CD4-positive, alpha-beta T cell treated with Interferon alpha-2 for 1 hour (primary cell): ENCODE measurements at places on chromosomes 2 and 18.
A peak's percentile ranks its signal among the peaks of the same experiment; 100 is the strongest.

GRCh38 chr18:2442006-2442405 is 129.3 kb downstream of the METTL4 start:
- no peak for DNase-seq

DNA sequence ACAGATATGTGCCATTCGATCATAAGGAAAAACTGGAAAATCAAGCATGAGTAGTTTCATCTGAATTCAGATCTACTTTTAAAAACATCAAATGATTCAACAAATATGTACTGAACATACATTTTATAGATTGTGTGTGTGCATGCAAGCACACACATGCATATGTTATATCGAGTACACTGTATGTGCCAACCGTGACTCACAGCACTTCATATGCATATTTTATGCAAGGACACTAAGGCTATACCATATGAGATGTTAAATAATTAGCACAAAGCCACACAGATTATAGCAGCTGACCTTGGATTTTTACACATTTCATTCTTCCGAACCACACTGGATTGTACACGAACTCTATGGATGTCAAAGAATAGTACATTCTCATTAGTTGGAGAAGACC is 161.2 kb downstream of the DNAH7 start:
- DNase-seq: no peak

DNA sequence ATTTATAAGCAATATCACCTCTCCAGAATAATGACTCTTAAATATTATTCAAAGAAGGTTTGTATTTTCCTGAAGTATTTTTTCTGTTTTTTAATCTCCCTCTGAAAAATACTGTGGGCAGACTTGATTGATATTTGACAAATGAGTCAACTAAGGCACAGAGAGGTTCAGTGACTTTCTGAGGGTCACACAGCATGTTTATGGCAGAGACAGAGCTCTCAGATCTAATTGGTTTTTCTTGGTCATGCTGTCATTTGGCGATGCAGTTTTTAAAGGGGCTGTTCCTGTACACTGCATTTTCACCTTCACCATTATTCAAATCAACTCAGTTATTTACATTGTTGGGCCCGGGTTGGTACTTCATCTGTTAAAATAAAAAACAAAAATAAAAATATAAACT is 264.3 kb downstream of the LRRTM1 start:
- DNase-seq: no peak

GRCh38 chr18:7954238-7954637 is 387.1 kb downstream of the PTPRM start:
- DNase-seq: no peak

GRCh38 chr18:10261344-10262276 is 192.8 kb upstream of the APCDD1 start:
- no peak for DNase-seq

GRCh38 chr2:8409461-8410260 is 272.2 kb upstream of the ID2 start:
- no peak for DNase-seq

DNA sequence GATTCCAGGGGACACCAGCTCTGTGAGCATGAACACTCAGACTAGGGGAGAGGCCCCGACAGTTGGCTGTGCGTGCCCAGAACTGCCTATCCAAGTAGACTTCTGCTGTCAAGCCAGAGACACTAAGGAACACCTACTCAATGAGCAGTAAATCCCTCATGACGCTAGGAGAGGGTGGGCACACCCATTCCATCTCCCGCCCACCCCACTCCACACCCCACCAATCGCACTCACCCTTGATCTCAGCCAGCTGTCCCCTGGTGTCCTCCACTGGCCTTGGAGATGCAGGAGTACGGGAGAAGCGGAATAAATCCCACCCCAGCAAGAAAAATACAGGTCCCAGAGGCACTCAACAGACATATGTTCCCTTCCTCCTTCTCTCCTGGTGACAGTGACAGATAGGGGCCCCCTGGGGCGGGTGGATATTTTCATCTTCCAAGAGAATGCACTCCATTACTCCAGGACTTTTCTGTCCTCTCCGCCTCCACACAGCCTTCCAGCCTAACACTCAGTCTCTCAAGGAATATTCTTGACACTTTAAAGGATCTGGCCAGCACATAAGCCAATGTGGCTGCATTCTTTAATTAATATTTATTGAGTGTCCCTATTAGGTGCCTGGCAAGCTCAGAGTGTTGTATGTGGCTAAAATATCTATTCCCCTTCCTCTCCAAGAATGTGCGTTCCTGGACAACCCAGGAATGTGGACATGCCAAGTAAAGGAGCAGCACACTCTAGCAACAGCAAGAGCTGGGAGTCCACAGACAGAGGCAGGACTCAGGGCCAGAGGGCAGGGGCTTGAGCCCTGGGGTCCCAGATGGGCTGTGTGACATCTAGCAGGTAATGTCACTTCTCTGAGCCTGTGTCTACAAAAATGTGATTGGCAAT is 13.1 kb upstream of the SMAD7 start:
- DNase-seq: no peak

DNA sequence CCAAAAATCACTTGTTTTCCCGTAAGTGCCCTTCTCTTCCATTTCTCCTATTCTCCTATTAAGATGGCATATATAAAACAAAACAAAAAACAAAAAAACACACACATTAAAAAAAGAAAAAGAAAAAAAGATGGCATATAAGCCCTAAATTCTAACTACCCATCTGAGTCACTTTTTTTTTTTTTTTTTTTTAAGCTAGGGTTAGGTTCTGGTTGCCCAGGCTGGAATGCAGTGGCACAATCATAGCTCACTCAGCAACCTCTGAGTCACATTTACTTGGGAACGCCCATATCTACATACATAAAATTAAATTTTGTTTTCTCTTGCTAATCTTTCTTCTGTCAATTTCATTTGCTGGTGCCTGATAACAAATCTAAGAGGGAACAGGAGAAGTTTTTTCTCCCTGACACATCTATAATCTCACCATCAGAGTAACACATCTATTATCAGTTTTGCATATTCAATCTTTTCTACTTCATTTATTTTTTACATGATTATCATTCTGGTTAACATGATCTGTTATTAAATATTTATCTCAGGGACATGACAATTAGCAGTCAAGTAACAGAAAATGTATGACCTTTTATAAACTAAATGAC is 52.1 kb downstream of the EEF1B2 start:
- DNase-seq: no peak

GRCh38 chr2:39156107-39156506 is 35.3 kb upstream of the SOS1 start:
- DNase-seq: no peak

DNA sequence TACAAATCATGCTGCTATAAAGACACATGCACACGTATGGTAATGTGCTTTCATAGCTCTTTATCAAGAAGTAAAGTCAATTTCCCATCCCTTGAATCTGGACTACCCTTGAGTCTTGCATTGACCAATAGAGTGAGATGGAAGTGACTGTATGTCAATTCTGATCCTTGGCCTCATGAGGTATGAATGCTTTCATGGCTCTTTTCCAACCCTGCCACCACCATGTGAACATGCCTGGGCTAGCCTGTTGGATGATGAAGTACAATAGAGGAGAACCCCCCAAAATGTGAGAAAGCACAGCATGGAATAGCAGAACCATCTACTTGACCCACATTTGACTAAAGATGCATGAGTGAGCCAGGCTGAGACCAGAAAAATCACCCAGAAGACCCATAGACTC is 237.0 kb downstream of the NYAP2 start:
- DNase-seq: no peak

DNA sequence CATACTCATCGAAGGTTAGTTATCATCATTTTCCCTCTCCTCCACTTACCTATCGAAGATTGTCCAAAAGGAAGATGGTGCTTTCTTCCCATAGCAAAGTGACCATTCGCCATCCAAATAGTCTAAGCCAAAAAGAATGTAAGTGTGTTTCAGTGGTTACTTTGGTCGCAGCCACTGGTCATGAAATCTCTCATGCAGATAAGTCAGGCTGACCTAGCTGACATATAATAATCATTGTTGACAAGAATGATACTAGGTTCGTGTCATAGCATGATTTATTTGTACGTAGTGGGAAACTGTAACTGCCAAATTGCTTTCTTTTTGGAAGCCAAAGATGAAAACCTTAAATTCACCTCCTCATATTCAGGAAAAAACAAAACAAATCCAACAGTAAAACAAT is 89.6 kb upstream of the PMAIP1 start:
- no peak for DNase-seq

- no peak for DNase-seq
These were observed 86.4 kb upstream of the MCFD2 start for GRCh38 chr2:47002031-47002430.

- no peak for DNase-seq
These were observed 143.1 kb upstream of the ZNF236 start for GRCh38 chr18:76679259-76679658.

GRCh38 chr2:200319548-200320337 is 13.2 kb downstream of the SPATS2L start:
- no peak for DNase-seq

- no peak for DNase-seq
These were observed 2.0 kb upstream of the CHRND start for GRCh38 chr2:232523682-232524597.

- no peak for DNase-seq
These were observed 59.4 kb downstream of the SNORC start for GRCh38 chr2:232929303-232930058.

- DNase-seq: no peak
These were observed 515.0 kb downstream of the TMEM182 start for GRCh38 chr2:103276869-103277268.

DNA sequence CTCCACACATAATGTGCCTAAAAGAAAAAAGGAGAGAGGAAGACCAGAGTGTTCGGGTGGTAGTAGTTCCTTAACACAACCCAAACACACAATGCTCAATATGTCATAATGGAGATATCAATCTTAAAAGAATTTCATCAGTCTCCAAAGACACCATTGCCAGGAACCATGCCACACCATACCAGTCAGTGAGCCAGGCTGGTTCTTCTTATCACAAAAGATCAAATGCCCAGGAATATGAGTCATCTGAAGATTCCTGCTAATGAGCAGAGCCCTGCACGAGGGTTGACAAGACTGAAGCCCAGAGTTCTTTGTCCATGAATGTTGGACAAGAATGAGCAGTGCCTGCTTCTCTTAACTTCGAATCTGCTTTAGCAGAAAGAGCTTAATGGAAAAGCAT is 262.3 kb downstream of the ZNF516 start:
- no peak for DNase-seq

DNA sequence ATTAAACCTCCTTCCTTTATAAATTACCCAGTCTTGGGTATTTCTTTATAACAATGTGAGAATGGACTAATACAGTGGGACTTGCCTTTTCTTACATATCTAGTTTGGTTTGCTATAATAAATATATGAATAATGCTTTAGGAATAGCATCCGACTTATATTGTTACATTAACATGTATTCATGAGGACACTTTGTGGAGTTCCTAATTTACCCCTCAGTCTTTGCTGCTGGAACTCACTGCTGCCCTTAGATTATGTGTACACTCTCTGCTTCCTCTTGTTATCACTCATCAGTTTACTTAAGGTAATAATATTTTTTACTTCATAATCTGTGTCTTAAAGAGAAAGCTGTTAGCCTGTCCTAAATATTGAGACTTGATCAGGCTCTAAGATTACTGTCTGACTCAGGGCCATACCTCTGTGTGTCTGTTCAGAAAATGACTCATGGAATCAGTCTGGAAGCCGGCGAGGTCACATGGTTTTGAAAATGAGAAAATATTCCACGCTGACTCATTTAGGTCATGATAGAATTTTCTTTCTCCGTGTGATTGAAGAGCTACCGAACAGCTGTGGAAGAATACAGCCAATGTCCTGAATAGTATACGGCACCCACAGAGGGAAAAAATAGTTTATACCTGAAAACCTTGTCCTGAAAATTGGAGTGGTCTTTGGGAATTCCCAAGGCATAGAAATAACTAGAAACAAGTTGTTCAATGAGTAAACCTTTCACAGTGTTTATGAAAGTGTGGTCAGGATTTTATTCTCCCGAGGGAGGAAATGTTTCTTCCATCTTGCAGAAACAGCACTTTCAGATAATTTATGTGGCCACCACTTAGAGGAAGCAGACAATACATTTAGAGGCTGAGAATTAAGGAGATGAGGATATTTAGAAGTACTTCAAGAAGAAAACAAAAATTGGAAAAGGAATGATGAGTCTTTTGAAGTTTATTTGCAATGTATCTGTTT is 156.4 kb downstream of the DSEL start:
- no peak for DNase-seq

DNA sequence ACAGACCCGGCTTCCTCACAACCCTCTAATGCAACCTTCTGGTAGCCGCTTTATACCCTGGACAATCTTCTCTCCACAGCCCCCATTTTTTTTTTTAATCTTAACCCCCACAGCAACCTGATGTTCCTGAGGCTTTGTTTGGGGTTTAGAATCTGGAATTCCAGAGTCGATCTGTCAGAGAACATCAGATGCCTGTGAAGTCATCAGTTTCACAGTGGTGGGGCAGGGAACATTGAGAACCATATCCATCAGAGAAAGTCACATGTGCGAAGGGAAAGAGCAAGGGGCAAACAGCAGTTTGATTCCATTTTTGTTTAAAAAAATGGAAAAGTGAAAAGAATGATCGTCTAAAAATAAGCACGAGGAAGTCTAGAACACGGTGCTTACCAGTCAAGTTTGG is 20.6 kb downstream of the NPAS2 start:
- no peak for DNase-seq

GRCh38 chr2:12507295-12507694 is 209.4 kb upstream of the TRIB2 start:
- peak; percentile 59 for DNase-seq

GRCh38 chr18:57002627-57003026 is 144.3 kb upstream of the BOD1L2 start:
- DNase-seq: no peak

GRCh38 chr2:215738351-215738750 is 275.0 kb downstream of the MREG start:
- DNase-seq: no peak

- no peak for DNase-seq
These were observed 50.4 kb downstream of the SPATS2L start for GRCh38 chr2:200356857-200357384.

- no peak for DNase-seq
These were observed 1.0 kb downstream of the FAM136A start for GRCh38 chr2:70300771-70301343.

- DNase-seq: no peak
These were observed 116.2 kb downstream of the GATA6 start for GRCh38 chr18:22285361-22286140.

DNA sequence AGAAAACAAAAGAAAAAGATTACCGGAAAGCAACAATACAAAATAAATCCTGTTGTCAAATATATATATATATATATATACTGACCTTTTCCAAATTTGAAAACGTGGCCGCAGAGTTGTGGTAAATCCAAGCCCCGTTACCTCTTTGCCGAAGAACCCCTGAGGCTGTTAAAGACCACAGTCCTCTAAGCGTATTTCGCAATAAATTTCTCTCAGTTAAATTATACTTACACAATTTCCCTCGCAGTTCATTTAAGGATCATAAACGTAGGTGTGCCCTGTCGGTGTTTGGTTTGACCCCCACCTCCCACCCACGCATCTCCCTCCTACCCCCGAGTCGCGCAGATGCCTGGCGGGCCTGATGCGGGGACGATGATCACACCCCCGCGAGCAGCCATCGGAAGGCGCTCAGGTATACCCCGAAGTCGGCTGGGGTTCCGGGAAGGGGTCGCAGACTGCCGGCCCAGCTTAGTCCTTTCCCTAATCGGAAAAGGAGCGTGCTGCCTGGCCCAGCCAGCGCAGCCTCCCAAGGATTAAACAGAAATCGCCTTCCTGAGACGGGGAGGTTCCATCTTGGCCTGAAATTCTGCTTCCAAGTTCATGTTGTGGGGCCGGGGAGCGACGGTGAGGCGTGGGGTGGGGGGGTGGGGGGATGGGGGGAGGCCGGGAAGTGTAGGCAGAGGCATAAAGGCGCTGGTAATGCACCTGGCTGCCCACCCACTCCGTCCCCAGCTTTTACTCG is 2.9 kb upstream of the MEIS1 start:
- no peak for DNase-seq

- no peak for DNase-seq
These were observed 1775.5 kb upstream of the CELF4 start for GRCh38 chr18:39341129-39341528.
